ENCODE measurements at places on chromosomes 12 and 14. TPM values are rescaled to one million over a fixed set of nuclear protein-coding genes. Genes with fewer than 3 reads are reported as not detected.

Gene RERG
- total RNA-seq = 3.8 TPM

Gene TAS2R13
- 0.30 TPM for total RNA-seq

Gene ARG2
- total RNA-seq = 0.99 TPM

Gene MYH6
- total RNA-seq = 4,258 TPM

Gene EIF2S3B
- not detected for total RNA-seq

Gene AKAP3
- total RNA-seq = 2.4 TPM

Gene AQP5
- total RNA-seq = 0.40 TPM

Gene C1R
- 142 TPM for total RNA-seq

Gene UNG
- 25.9 TPM for total RNA-seq

Gene TCL1B
- not detected for total RNA-seq

Gene DLK1
- total RNA-seq = 22.7 TPM

DNA sequence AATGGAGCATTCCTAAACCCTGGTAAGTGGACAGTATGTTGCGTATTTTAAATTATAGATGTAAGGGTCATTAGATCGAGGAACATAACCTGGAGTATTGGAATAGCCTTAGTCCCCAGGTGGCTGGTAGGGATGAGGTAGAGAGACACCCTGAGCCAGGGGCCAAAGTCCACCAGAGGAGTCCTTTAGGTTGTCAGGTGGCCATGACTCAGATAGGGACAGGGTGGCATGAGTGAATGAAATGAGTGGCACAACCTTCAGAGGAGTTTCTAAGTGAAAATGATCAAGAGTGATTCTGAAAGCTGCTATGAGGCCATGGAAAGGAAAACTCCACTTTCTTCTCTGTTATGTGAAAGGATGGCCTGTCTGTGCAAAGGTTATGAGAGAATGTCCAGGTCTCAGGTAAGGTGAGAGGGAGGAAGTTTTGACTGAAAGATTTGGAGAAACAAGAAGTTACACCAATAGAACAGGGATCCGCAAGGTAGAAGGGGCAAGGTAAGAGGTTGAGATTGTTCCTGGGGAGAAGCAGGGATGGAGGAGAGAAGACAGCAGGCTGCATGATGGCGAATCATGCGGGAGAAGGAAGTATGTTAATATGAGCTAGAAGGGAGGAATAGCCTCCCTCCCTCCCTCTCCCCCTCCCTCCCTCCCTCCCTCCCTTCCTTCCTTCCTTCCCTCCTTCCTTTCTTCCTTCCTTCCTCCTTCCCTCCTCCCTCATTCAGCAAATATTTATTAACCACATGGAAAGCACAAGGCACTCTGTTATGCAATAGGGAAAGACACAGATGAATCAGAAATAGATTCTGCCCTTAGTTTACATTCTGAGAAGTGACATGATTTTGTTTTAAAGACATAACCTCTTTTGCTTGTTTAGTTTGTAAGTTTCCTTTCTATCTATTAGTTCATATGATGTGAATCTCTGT is 14.0 kb upstream of the RIPK3 start:
- DNase-seq = no peak

DNA sequence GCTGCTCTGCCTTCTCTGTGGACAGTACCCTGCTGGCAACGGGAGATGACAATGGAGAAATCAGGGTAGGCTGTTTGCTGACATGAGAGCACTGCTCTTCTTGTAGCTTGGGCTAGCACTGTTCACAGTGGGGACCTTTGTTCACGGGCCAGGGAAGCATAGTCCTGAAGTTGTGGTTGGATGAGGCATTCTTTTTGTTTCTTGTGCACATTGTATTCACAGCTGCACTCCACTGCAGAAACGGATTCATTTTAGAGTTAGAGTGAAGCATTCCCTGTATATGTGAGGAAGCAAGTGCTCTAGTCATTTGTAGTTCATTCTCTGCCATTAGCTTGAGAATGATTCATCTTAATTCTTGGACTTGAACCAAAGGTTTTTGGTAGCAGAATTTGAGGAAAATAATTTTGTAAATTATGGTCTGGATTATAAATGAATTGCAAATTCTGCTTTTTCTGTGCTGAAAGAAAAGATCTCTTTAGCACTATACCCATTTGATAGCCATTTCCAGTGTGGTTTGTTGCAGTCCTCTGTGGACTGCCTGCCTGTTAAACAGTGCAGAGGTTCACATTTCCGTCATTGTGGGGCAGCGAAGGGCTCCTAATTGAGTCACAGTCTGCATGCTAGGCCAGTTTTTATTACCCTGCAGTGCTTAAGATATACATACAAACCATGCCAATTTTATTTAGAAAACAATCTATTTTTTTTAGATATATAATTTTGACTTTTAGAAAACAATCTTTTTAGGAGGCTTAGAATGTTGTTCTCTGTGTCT is 80.6 kb downstream of the APAF1 start:
- DNase-seq = no peak

DNA sequence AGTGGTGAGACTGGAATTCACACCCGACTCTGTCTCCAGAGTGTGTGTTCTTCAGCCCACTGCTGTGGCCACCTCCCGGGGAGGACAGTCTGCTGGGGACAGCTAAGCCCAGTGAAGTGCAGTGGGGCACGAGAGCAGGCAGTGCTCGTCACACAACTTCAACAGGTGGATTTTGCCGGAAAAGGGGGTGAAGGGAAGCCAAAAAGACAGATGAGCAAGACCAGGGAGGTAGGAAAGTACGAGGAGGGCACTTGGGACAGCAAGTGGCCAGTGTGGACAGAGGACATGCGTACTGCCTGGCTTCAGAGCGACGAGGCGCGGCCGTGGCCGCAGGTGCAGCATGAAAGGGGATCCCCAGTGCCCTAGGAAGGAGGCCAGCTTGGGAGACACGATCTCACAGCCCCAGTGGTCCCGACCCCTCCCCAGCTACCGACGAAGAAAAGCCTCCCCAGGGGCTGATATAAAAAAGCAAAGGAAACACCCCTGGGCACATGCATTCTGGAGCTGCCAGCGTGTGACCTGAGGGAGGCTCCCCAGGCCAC is 96.1 kb downstream of the FBXL14 start:
- DNase-seq = no peak

- no peak for DNase-seq
These were observed 28.9 kb downstream of the ANO6 start for GRCh38 chr12:45244561-45245343.

- no peak for DNase-seq
These were observed 257.6 kb downstream of the C12orf75 start for GRCh38 chr12:105588106-105588505.

DNA sequence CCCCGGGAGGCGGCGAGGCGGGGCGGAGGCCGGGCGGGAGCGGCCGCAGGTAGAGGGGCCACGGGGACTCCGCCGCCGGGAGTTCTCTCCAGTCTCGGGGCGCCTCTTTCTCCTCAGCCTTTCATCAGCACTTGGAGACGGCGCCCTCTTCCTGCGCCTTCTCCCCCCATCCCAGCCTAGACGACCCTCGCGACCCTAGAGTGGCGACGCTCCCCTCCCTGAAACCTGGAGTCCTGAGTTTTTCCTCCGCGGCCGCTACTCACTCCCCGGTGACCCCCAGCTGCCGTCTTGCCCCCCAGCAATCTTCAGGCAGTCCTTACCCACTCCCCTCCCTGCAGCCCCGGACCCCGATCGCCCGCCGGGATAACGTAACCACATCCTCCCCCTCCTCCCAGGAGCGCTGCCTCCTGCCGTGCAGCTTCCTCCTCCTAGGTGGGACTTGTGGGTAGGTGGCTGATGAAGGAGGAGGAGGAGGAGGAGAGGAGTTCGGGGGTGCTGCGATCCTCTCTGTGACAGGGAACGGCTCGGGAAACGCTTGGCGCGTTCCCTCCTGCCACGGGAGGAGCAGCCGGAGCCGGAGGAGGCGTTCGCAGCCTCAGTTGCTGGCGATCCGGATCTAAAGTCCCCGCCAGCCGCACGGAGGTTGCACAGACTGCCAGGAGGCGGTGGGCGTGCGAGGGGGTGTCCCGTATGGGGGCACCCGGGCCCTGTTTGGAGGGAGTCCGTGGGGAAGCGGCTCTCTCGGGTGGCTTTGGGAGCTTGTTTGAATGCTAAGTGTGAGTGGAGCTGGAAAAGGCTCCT is 891 bp downstream of the PLEKHA5 start:
- peak; percentile 68 for DNase-seq

DNA sequence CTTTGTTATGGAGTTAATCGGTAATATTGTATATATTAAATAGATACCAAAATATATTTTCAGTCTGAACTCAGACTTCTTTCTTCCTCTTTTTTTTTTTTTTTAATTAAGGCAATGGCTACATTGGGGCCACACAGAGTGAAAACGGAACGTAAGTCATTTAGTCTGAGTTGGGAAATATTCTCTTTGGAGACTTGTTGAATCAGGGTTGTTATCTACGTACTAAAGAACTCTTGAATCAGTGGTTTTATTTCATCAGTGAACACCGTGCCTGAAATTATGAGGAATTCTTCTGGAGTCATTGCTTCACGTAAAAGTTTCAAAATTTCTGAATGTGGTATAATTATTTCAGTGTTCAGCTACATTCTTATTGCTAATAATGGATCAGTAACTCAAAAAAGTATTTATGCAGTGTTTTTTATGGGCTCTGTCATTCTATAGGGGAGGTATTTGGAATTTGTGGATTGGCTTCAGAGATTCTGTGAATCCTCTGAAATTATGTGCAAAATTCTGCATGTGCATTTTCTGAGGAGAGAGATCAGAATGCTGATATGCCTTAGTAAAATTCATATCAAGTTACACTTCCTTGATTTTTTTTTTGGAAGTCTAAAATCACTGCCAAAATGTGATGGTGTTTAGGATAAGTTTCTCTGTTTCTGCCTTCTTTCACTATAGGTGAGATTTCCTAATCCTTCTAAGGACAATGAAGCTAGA is 39.6 kb downstream of the BRMS1L start:
- no peak for DNase-seq

GRCh38 chr14:101250948-101251811 is 310.1 kb upstream of the DIO3 start:
- DNase-seq = no peak

- DNase-seq = no peak
These were observed 364.9 kb downstream of the NRXN3 start for GRCh38 chr14:78535041-78535440.

DNA sequence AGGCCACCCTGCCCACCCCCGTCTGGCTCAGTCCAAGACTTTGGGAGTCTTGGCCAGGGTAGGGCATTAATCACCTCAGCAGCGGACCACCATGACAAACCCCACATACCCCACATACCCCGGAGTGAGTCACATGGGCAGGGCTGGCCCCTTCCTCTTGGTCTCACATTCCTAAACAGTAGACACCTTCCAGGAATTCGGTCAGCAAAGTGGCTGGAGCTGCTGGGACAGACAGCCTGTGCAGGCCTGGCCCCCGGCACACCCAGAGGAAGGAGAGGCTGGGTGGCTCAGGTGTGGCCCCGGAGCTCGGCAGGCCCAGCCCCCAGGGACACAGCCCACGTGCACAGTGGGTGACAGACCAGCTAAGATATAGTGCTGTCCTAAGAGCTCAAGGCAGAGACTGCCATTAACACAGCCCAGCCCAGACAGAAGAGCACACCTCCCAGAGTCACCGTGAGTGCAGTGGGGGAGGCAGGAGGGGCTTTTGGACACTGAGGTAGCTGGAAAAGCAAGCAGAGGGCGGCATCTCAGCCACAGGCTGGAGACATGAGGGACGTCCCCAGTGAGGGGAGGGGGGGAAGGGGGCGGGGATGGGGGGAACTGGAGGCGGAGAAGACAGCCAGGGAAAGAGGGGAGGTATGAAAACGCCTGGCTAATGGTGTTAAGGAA is 24.0 kb downstream of the CCDC85C start:
- no peak for DNase-seq

- peak; percentile 25 for DNase-seq
These were observed 107.4 kb downstream of the NCOR2 start for GRCh38 chr12:124459852-124460645.

DNA sequence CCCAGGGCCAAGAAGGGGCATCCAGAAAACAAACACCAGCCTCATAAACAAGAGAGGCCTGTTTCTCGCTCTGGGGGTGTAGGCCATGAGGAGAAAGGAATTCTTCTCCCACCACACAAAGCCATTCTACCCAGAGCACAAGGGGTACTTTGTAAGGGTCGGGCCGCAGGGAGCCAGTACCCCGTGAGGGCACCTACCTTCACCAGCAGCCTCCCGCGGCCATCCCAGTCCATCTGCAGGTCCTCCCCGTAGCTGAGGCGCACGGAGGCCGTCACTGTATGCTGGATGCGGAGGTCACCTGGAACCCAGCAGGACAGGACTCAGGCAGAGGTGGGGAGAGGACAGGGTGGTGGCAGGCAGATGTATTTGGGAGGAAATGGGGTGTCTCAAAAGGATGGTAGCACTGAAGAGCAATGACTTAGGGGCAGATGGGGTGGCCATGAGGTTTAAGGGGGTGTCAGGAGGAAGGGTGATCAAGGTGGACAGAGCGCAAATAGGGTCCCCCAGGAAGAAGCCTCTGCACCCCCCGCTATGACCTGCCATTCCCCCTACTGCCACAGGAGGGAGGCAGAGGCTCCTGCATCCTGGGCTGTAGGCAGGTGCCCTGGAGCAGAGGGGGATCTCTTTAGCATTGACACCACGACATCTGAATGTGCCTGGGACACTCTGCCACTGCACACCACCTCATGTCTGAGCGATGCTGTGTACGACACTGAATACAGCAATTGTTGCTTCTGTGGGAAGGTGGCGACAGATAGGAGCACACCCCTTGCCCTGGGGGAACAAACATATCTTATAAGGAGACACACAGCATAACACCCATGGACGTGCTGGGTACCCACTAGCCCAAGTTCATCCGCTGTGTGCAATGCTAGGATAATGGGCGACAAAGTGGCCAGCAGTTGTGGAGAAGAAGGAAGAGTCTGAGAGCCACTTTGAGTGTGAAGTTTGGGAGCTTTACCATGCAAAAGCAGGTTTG is 61.4 kb downstream of the VWF start:
- DNase-seq = no peak

- no peak for DNase-seq
These were observed 195.8 kb downstream of the FOXN3 start for GRCh38 chr14:89221109-89221810.

- DNase-seq = no peak
These were observed 117.4 kb downstream of the EML1 start for GRCh38 chr14:99910337-99911309.

DNA sequence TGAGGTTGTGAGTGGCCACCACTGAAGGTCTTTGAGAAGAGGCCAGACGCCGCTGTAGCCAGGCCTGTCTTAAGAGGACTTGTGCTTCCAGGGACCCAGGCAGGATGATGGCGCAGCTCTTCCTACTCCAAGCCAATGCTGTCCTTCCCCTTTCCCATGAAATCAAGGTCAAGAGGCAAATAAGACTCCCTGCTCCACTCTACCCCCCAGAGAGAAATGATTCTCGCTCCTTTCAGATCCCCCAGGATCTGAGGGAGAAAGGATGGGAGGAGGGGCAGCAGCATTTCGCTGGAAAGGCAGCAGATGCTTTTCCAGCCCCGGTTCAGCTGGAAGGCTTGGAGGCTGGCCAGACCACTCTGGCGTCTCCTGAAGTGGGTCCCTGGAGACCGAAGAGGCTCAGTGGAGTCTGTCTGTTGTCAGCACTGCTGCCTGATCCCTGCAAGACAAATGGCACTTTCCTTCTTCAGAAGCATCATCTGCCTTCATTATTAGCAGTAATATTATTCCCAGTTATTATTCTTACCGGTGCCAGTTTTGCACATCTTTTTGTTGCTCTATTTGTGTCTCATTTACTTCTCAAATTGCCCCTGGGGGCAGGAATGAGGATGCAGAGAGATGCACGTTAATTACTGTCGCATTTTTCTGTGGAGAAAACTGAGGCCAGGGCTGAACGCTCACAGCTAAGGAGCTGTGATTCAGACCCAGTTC is 51.4 kb downstream of the C14orf132 start:
- peak; percentile 86 for DNase-seq

GRCh38 chr14:92647797-92648279 is 100.6 kb downstream of the LGMN start:
- no peak for DNase-seq
